ENCODE measurements at places on chromosomes 6 and 20.

GRCh38 chr20:328975-329695 lies 3.8 kb downstream of the SOX12 start:
- no peak for DNase-seq

- no peak for DNase-seq
Observed at GRCh38 chr6:144179828-144180227, 29.5 kb downstream of the STX11 start.

GRCh38 chr6:47400581-47400980 lies 77.0 kb upstream of the CD2AP start:
- no peak for DNase-seq

GRCh38 chr20:19940988-19941460 lies 76.1 kb upstream of the NAA20 start:
- no peak for DNase-seq

DNA sequence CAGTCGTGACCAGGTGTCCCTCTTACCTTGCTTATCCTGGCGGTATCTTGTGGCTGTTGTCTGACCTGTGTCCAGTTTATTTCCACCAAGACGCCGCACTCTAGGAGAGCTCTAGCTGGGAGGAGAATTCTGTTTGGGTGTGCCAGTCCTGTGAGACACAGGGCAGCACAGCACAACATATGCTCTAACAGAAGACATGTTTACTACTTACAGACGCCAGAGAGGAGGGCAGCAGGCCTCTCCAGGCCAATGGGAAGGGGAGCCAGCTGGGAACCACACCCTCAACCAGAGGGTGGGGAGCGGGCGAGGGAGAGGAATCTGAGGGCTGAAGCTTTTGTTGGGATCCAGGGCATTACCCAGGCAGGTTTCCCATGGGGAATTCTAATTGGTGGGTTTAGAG lies 25.2 kb upstream of the FERMT1 start:
- DNase-seq: no peak

DNA sequence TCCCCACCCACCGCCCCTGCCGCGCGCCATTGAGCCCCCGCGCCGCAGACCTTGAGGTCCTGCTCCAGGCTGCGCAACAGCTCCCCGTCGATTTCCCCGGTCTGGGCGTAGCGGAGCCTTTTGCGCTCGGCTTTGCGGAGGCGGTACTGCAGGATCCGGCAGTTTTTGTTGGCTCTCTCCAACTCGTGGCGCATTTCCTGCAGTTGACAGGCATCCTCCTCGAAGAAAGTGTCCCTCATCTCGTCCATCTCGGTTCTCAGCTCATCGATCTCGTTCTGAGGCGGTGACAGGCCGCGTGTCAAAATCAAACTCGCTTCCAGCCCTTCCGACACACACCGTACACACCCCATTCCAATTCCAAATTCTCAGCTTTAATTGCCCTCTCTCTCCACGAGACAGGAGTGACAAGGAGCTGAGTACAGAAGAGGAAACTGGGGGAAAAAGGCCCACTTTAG lies 4.3 kb downstream of the MTCL3 start:
- peak; percentile 52 for DNase-seq

- DNase-seq: no peak
Observed at GRCh38 chr6:36958775-36959554, 4.4 kb downstream of the PI16 start.

GRCh38 chr6:109299776-109300564 lies 82.3 kb downstream of the CD164 start:
- DNase-seq: no peak

All from caudate nucleus (tissue), 63 donors.